ENCODE measurements at places on chromosomes 6 and 20.

- ATAC-seq, result peak; percentile 83
Measured at GRCh38 chr6:52263709-52264540, 19.6 kb upstream of the IL17F start.

GRCh38 chr6:31007694-31008093, 2.6 kb upstream of the MUC22 start:
- peak; percentile 57 for ATAC-seq

- ATAC-seq, result no peak
Measured at GRCh38 chr6:18207438-18207837, 52.2 kb downstream of the KDM1B start.

GRCh38 chr6:17601386-17601703, 1.2 kb downstream of the FAM8A1 start:
- ATAC-seq, result no peak

DNA sequence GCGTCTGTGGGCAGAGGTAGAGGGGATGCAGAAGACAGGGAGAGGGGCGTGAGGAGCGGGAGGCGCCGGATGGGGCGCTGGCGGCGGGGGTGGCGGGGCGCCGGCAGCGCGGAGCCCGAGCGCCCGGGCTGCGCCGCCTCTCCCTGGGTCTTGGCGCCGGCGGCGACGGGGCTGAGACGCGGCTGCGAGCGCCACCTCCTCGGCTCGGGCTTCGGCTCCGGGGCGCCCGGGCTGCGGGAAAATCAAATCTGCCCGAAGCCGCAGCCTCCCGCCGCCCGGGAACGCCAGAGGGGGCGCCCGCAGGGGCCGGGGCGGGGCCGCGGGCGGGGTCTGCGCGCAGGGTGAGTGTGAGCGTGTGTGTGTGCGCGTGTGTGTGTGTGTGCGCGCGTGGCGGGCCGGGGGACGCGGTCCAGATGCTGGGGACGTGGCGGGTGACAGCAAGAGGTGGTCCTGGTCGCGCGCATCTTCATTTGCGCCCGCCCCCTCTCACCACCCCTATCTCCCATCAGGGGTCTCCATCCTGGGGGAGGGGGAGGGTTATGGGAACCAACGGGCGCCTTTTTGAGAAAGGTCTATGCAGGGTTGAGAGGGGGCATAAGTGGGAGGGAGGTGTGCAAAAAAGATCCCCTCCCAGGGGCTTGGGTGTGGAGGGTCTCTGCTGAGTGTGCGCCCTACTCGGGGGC, 646 bp upstream of the CPNE5 start:
- peak; percentile 70 for ATAC-seq

GRCh38 chr6:81331526-81331925, 421.0 kb downstream of the TENT5A start:
- ATAC-seq, result no peak

GRCh38 chr20:37081717-37082289, 14.0 kb downstream of the RBL1 start:
- ATAC-seq, result no peak

Data from activated T-helper 17 cell treated with anti-CD3 and anti-CD28 coated beads, Interleukin-2, amount 50 U/mL, for 72 hours (primary cell).